ENCODE measurements at places on chromosomes 7 and 10. TPM values are rescaled to one million over a fixed set of nuclear protein-coding genes. Genes with fewer than 3 reads are reported as not detected.

GRCh38 chr7:47264021-47264651, 317.8 kb downstream of the TNS3 start:
- no peak for DNase-seq

Gene SFTPA1
- not detected for total RNA-seq

GRCh38 chr7:51446785-51447184, 130.2 kb upstream of the COBL start:
- DNase-seq, result no peak

DNA sequence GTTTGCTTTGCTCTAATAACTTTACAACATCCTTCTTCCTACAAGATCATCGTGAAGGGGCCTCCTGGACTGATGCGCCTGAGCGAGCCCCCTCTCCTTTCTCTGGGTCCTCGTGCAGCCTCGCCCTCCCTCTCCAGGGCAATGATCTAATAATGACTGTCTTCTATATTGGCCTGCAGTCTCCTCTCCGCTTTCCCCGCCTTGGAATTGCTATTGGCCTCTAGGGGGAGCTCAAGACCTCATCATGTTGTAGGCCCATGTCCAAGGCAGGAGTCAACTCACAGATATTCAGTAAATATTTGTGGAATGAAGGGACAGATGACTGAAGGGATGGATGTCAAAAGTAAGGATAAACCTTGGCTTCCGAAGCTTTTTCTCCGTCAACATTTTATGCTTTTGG, 1180.3 kb downstream of the TYW1 start:
- DNase-seq, result peak; percentile 26

Data from PC-9 (cell line).